Naive thymus-derived CD4-positive, alpha-beta T cell (primary cell): ENCODE measurements at places on chromosomes 13 and 19.

GRCh38 chr13:100396776-100397175, 191.8 kb downstream of the GGACT start:
- DNase-seq, result no peak

- DNase-seq, result no peak
Observed at GRCh38 chr13:105595471-105595870, 940.0 kb downstream of the EFNB2 start.

DNA sequence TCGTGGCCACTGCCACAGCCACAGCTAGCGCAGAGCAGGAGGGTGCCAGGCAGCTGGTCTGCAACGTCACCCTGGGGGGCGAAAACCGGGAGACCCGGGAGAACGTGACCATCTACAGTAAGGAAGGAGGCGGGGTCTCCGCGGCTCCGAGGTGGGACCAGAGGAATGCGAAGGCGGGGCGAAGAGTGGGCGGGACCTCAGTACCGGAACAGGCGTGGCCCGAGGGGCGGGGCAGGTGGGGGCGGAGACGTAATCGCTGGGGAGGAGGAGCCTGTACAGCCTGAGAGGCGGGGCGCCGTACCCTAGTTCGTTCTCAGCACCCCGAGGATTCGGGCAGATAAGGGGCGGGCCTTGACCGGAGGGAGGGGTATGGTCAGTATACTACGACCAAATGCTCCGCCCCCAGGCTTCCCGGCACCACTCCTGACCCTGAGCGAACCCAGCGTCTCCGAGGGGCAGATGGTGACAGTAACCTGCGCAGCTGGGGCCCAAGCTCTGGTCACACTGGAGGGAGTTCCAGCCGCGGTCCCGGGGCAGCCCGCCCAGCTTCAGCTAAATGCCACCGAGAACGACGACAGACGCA, 2.5 kb downstream of the ICAM5 start:
- DNase-seq, result peak; percentile 50

DNA sequence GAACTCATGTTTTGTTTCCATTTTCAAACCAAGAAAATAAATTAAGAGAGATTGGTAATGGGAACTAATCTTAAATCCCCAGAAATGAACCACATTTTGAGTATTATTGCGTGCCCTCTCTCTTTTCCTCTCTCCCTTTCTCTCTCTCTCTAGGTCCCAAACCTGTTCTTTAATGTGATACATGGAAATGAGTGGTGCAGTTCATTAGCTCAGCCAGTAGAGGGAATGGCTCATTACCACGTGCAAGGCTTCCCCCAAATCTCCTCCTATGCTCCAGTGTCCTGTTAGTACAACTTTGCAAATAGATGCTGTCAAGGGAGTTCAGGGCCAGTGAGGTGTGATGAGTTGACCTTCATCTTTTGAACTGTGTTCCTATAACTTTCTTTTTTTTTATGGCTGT, 178.4 kb downstream of the FGF9 start:
- peak; percentile 2 for DNase-seq

GRCh38 chr13:24220086-24220703, 59.7 kb downstream of the SPATA13 start:
- DNase-seq, result peak; percentile 70

GRCh38 chr13:33518452-33518851, 232.9 kb upstream of the STARD13 start:
- DNase-seq, result no peak

DNA sequence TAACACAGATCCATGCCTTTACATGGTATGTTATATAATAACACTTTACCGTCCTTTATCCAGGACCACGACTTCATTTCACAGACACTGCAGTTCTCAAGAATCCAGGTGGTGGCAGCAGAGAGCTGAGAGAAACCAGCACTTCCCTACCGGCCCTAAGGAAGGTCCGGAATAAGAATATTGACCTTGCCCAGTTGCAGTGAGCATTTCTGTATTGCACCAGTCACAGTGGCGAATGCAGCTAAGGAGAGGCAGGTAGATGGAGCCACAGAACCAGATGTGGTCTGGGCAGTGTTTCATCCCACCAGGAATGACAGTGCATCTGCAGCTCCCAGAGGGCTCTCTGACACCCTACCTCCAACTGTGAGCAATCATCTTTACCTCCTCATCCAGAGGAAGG, 44.6 kb downstream of the ZNF787 start:
- peak; percentile 21 for DNase-seq

DNA sequence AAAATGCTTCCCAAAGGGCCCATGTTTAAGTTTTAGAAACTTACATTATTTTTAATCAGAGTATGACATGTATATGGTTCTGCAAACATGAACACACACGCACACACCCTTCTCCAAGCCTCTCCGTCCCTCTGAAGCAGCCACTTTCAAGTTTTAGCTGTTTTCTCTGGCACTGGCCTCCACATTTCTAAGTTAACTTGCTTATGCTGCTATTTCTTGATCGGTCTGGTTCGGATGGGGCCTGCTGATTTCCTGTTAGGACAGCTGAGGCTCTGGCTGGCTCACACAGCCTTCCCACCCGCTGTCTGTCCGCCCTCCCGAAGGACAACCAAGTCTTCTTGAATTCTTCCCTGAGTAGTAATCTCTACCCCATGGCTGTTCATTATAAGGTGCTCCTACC, 4.4 kb downstream of the SPC24 start:
- DNase-seq, result no peak

- no peak for DNase-seq
Observed at GRCh38 chr13:98265692-98266551, 88.9 kb upstream of the RNF113B start.

DNA sequence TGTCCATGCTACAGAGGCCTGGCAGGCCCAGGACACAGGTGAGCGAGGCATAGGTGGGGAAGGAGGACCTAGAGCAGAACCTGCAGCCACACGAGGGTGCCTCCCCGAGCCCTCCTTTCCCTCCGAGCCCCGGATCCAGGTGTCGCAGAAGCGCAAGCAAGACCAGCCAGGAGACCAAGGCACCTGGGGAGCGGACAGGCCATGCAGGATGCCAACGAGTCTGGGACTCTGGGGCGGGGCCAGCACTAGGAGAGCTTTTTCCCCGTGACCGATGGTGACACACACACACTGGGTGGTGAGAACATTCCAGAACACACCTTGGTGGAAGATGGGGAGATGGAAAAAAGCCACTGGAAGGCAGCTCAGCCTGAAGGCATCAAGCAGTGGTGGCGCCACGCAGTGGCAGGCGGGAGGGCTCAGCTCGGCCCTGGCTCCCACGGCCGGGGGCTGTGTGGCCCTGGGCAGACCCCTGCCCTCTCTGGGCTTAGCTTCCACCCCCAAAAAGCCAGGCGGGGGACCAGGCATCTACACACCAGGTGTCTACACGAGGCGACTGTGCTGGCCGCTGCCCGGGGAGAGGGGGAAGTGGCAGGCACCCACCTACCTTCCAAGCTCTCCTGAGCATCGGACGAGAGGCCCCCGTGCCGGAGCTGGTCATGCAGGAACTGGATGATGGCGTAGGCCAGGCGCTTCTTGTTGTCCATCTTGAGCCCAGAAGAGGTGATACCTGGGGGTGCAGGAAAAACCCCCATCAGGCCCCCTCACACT, 14.5 kb downstream of the SGTA start:
- DNase-seq, result no peak

DNA sequence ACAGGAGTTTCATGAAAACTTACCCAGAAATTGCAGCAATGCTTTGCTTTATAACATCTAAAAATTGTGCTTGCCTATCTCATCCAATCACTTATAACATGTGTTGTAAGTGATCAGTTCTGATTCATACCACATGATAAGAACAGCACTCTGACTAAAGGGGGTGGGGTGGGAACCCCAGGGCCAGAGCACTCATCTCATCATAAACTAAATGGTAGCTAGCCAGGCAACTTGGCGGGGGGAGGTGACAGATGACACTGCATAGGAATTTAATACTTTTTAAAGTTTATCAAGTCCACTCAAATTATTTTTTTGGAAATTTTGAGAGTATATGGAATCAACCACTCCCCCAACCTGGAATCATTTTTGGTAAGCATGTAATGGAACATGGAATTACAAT, 42.1 kb downstream of the FOXO1 start:
- DNase-seq, result peak; percentile 52

DNA sequence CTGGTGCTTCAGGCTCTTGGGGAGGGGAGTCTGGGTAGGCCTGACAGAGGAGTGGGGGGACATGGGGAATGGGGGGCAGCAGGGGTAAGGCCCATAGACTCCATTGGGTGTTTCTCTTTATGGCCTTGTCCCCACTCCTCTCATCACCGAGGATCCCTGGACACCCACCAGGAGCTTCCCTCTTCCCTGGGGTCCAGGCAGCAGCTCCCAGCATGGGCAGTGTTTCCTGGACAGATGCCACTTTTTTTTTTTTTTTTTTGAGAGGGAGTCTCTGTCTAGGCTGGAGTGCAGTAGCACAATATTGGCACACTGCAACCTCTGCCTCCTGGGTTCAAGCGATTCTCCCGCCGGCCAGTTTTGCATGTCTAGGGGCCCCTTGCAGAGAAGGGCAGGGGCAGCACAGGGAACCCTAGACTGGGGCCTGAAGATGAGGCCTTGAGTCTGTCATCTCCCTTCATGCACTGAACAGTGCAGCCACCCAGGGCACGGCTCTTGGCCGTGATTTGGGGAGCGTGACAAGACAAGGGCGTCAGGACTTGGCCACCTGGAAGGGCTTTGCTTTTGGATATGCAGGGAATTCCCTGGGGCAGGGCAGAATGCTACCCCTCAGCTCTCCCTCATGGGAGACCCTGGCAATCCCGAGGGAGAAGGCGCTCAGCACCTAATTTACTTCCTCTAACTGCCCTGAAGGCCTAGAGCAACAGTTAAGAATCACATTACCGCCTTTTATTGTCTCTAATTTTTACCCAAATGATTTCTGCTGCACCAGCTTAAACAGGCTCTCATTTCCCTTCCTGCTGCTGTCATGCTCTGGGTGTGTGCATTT, 213.9 kb upstream of the ZNF536 start:
- no peak for DNase-seq

GRCh38 chr19:30318261-30318660, 53.9 kb upstream of the ZNF536 start:
- DNase-seq, result no peak

DNA sequence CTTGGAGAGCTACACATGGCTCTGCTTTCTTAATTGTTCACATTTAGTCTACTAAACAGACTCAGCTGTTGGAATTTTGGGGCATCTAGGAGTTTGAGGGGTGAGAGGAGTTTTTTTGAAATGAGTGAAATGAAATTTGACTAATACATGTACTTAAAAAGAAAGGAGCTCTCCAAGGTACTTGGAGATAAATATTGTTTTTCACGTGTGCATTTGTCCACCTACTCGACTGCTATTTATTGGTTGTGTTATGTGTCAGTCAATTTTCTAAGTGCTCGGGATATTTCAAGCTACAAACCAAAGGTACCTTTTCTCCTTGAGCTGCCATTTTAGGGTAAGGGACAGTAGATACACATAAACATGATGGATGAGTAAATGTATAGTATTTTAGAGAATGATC, 697.0 kb downstream of the LIG4 start:
- no peak for DNase-seq

GRCh38 chr19:39941615-39942365, 7.4 kb upstream of the FCGBP start:
- DNase-seq, result peak; percentile 82

GRCh38 chr19:1220976-1221903, 15.7 kb downstream of the STK11 start:
- no peak for DNase-seq

DNA sequence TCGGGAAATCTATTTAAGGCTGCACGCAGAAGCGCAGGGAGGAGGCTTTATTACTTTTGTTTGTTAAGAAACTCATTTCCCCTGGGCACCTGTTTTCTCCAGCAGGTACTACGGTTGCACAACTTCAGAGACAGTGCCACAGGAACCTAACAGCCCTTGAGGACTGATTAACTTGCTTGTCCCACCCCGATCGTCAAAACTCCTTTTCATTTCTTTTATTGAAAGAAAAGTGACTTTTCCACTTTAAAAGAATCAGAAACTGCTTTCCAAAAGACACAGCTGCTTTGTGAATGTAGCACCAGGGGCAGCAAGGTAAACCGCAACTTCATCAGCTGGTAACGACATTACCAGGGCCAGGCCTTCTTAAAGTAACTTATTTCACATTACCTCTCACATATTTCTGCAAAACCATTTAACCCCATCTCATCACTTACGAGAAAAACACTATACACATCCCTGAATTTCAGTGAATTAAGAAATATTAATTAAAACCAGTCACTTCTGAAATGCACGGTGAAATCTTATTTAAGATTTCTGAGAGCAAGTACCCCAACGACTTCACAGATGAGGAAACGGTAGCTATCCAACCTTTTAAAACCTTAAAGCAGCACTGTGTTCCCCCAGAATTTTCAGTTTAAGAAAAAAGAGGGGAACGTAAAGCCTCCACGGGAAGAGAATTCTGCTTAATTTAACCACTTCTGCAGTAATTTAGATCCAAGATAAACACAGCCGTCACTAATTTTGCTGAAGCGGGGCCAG, 1.4 kb downstream of the ANKRD10 start:
- DNase-seq, result peak; percentile 24

GRCh38 chr19:47023448-47023794, 3.8 kb downstream of the NPAS1 start:
- DNase-seq, result no peak

GRCh38 chr13:103133556-103133955, 67.3 kb upstream of the SLC10A2 start:
- DNase-seq, result no peak

DNA sequence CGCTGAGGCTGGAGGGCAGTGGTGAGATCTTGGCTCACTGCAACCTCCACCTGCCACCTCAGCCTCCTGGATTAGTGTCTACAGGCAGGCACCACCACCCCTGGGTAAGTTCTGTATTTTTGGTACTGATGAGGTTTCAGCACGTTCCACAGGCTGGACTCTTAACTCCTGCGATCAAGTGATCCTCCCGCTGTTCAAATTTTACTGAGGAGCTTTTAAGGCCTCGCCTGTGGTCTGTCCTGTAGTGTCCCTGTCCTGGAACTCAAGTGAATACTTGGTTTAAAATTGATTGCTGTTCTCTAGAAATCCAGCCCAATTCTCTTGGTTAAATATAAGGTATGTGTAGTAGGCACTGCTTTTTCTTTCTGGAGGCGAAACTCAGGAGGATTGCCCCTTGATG, 65.2 kb downstream of the DPRX start:
- DNase-seq, result no peak

- no peak for DNase-seq
Observed at GRCh38 chr19:17775245-17775927, 19.6 kb upstream of the B3GNT3 start.

DNA sequence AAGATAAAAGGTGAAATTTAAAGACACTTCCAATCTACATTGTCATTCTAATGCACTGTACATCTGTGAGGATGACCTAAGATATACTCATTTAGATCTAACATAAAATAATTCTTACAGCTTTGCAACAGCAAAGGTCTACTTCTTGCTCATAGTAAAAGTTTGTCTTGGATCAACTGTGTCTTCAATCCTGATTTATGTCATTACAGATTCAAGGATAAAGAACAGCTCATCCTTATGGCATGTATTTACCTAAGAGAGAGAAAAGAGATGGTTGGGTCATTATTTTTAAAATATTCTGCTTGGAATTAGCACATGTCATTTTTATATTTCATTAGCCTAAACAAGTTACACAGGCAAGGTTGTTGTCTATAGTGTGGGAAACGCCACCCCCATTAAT, 2193.1 kb downstream of the PCDH9 start:
- no peak for DNase-seq
